ENCODE measurements at places on chromosomes 12 and 14.

- no peak for DNase-seq
Measured at GRCh38 chr14:38213001-38213400, 5.3 kb downstream of the SSTR1 start.

- DNase-seq = no peak
Measured at GRCh38 chr12:123390498-123391426, 6.8 kb downstream of the KMT5A start.

- no peak for DNase-seq
Measured at GRCh38 chr14:39109893-39110715, 4.0 kb upstream of the GEMIN2 start.

- no peak for DNase-seq
Measured at GRCh38 chr12:76692846-76693245, 71.1 kb upstream of the ZDHHC17 start.

DNA sequence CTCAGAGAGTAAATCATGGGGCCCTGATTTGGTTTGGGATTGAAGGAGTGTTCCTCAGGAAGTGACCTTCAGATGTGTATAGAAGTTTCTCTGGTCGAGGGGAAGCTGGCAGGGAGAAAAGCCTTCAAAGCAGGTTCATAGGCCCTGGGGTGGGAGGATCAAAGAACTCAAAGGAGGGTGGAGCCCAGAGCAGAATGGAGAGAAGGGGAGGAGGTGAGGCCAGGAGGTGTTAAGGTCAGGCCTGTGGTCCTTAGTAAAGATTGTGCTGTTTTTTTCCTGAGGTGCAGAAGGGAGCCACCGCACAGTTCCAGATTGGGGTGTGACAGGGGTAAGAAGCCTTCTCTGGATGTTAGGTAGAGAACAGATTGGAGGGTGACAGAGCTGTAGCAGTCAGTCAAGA is 9.7 kb upstream of the CFAP251 start:
- DNase-seq = no peak

- peak; percentile 66 for DNase-seq
Measured at GRCh38 chr14:38065106-38065762, 142.5 kb upstream of the SSTR1 start.

GRCh38 chr14:21748869-21749303 is 75.3 kb upstream of the OR4E1 start:
- peak; percentile 17 for DNase-seq

GRCh38 chr14:79516009-79516408 is 695.3 kb downstream of the DIO2 start:
- no peak for DNase-seq

DNA sequence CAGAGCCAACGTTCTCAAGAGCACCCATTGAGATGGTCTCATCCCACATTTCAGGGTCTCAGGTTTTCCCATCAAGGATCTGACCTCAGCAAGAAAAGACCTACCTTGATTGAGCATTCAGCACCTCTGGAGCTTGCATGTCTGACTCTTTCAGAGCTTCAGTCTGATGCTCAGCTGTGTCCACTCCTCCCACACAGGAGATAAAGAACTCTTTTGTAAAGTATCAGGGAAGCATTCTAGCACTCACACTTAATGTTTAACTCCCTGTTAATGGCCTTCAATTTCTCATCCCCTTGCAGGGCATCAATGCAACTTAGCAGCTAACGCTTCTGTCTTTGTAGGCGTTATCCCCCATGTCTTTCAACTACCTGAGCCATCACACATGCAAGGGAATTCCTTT is 124.1 kb downstream of the GALC start:
- no peak for DNase-seq

GRCh38 chr14:68784226-68784910 is 8.5 kb downstream of the ZFP36L1 start:
- DNase-seq = no peak

- no peak for DNase-seq
Measured at GRCh38 chr14:51776102-51776894, 84.1 kb upstream of the GNG2 start.

- DNase-seq = peak; percentile 78
Measured at GRCh38 chr14:54565785-54566409, 1.0 kb upstream of the SAMD4A start.

- no peak for DNase-seq
Measured at GRCh38 chr12:100778967-100779590, 15.5 kb upstream of the ANO4 start.

GRCh38 chr14:54767139-54767431 is 135.5 kb downstream of the GCH1 start:
- no peak for DNase-seq

- DNase-seq = no peak
Measured at GRCh38 chr12:58841058-58841798, 79.1 kb downstream of the LRIG3 start.

DNA sequence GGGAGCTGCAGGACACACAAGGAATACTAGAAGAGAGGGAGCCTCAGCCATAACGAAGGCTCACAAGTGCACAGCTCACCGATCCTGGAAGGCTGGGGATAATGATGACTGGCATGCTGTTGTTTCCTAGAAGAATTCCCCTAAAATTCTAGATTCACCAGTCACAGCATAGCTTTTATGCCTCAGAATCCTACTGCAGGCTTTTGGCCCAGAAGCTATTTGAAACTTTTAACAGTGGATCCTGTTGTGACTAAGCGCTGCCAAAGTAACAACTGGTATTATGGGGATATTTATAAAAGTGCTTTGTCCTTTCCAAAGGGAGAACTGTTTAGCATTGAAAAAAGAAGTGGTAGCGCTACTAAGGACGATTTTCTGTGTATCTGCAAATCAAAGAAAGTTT is 214.1 kb upstream of the PELI2 start:
- DNase-seq = no peak

GRCh38 chr14:24958271-24958670 is 91.7 kb downstream of the STXBP6 start:
- no peak for DNase-seq

GRCh38 chr12:22396253-22396652 is 61.7 kb upstream of the ST8SIA1 start:
- DNase-seq = peak; percentile 48

GRCh38 chr12:30546121-30546520 is 149.5 kb downstream of the IPO8 start:
- DNase-seq = no peak

DNA sequence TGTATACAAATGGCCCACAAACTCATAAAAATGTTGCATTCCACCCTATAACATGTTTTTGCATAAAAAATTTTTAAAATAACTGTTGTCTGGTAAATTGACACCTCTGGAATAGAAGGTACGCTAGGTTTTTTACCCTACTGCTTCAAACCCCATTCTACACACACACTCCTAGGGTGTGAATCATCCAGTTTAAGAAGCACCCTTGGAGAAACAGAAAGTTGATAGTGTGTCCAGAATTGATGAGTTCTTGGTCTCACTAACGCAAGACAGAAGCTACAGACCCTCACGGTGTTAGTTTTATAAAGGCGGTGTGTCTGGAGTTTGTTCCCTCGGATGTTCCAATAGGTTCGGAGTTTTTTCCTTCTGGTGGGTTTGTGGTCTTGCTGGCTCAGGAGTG is 158.5 kb downstream of the KLRB1 start:
- DNase-seq = no peak

- DNase-seq = no peak
Measured at GRCh38 chr14:73238424-73238852, 1.1 kb downstream of the PAPLN start.

DNA sequence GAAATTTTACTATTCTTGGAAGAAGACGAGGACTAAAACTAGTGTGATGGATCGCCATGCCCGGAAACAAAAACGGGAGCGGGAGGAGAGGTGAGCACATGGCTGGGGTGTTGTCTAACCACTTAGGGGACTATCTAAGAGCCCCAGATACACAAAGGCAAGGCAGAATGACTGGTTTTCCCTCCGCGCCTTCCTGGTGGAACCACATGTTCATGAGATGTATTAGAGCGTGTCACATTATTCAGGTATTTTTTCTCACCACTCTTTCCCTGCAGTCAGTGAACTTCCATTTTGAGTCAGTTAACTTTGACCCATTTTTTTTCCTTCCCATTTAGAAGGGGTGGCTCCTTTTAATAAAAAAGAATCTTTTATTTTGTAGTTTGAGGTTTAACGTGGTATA is 68.8 kb upstream of the TRAF3 start:
- no peak for DNase-seq

GRCh38 chr14:34322940-34323418 is 139.1 kb downstream of the SPTSSA start:
- DNase-seq = peak; percentile 66

DNA sequence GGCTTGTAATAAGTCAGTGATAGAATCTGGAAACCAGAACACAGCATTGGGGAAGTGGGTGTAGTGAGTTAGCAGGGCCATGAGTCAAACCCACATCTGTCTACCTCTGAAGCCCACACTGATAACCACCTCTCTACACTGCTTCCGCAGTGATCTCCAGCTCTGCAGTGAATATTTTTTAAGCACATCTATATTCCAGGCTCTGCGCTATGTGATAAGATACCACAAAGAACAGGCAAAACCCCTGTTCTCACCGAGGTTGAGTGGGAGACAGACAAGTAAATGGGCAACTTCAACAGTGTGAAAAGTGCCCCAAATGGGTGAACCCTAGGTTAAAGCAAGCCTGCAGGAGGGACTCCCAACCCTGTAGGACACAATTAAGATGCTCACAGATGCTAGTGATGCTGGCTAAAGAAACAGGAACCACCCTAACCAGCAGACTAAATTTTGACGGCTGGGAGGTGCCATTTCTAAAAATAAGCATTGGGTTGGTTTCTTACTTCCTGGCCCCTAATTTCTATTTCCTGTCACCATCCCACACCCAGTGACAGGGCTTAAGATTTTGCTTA is 375.0 kb downstream of the DPF3 start:
- DNase-seq = no peak

- no peak for DNase-seq
Measured at GRCh38 chr14:29355331-29355730, 572.3 kb downstream of the PRKD1 start.

- no peak for DNase-seq
Measured at GRCh38 chr12:77294016-77294415, 228.6 kb upstream of the E2F7 start.

- DNase-seq = no peak
Measured at GRCh38 chr12:113207613-113208040, 13.6 kb upstream of the TPCN1 start.

DNA sequence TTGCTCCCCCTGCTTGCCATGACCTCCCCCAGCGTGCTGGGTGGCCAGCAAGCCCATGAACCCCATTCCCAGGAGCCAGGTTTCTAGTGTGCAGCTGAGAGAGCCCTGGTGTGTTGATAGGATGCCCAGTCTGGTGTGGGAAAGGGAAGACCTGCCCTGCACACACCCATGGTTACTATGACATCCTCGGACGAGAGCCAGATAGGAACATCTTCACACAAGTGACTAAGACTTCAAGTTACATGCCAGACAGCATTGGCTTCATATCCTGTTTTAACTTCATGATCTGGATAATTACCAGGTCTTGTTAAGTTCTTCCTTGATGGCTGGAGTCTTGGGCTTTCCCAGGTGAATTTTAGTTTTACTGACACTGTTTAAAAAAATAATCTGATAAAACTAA is 196.6 kb upstream of the EGLN3 start:
- DNase-seq = no peak

- no peak for DNase-seq
Measured at GRCh38 chr14:80378084-80378690, 166.9 kb upstream of the DIO2 start.

DNA sequence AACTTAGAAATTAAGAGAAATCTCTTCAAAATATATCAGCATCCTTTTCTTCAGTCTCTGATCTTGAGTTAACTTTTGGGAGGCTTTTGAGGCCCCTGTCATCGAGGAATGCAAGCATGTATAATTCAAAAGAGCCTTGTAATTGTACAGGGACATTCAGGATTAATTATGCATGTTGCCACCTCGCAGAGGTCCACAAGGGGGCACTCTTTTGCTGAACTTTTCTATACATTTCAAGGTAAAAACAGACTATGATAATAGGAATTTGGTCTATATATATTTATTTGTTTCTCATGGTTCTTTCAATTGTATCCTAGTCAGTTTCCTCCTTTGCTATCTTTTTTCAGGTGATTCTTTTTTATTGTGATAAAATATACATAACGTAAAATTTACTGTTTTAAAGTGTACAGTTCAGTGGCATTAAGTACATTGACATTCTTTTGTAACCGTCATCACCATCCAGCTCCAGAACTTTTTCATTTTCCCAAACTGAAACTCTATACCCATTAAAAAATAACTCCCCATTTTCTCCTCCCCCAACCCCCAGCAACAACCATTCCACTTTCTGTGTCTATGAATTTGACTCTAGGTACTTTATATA is 47.0 kb upstream of the SLC2A13 start:
- peak; percentile 20 for DNase-seq

All from effector CD4-positive, alpha-beta T cell (primary cell).